Activated CD4-positive, CD25-positive, alpha-beta regulatory T cell (primary cell): ENCODE measurements at places on chromosomes 5 and 9.

DNA sequence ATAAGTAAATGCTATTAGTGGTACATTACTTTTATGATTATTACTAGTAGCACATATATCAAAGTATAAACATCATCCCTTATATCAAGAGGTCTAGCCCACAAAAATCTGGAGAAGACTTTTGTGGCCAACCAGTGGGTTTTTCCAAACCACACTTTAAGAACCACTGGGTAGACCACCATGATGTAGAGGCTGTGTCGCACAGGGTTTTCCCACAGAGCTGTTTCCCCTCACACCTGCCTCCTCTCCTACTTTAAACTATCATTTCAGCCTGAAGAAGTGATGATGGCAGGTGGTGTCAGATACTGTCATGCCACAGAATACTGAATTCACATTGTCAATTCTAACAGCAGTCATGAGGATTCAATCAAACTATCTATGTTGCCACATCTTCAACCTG is 109.2 kb downstream of the FBXW11 start:
- DNase-seq: no peak

GRCh38 chr9:108245331-108245730 is 610.5 kb downstream of the ACTL7B start:
- DNase-seq: no peak

GRCh38 chr9:18739641-18740318 is 265.8 kb downstream of the ADAMTSL1 start:
- no peak for DNase-seq

GRCh38 chr5:141431286-141431685 is 979 bp downstream of the PCDHGA12 start:
- DNase-seq: no peak

DNA sequence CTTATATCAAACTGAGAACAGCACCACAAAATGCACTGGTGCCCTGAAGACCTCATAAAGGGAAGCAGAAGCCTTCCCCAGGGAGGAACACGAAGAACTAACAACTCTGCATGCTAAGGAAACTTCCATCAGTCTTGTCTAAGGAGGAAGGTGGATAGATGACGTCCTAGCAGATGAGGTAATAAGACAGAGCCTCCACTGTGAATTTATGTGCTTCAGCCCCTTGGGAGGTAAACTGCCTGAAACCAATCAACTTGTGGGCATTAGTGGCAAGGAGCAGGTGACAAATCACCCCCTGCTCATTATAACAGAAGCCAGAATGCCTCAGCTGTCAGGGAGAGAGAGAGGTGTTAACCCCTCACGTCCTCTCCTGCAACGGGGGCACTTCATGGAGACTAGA is 48.9 kb upstream of the SPIN1 start:
- DNase-seq: no peak

- DNase-seq: no peak
Observed at GRCh38 chr5:140674629-140675028, 1.3 kb upstream of the DND1 start.

GRCh38 chr9:87445646-87446045 is 52.0 kb upstream of the DAPK1 start:
- no peak for DNase-seq

- DNase-seq: no peak
Observed at GRCh38 chr9:107933097-107933496, 443.5 kb upstream of the KLF4 start.

GRCh38 chr5:132661231-132662003 is 3.4 kb downstream of the IL13 start:
- DNase-seq: no peak

DNA sequence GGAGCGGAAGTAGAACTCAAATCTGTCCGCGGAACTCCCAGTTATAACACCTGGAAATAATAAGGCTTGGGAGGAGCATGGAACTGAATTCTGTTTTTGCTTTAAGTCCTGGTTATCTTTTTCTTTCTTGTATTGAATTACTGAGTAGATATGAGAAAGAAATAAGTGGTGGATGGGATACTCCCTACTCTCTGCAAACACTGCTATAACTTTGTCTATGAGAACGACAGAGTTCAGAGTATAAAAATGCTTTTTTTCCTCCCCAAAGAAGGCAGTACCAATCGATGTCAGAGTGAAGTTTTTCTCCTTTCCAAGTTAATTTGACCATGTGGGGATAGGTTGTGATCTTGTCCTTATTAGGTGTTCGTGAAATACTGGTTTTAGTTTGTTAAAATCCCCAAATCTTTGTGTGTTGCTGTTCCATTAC is 1.2 kb downstream of the RIC1 start:
- no peak for DNase-seq

DNA sequence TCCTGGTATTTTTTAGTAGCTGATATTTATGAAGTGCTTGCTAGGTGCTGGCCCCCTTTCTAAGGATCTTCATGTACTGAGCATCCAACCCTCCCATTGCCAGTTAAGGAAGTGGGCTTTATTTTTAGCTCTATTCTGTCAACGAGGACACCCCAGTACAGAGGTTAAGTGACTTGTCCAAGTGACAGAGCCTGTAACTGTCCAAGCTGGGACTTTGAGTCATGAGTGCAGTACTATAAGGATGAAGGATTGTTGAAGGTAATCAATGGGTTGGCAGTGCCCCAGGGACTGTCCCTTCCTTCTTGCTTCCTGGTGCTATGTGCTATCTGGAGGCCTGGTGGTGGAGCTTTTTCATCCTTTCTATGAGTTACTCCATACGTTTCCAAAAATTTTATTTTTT is 18.0 kb upstream of the FABP6 start:
- no peak for DNase-seq

- DNase-seq: no peak
Observed at GRCh38 chr5:138364576-138364975, 12.1 kb downstream of the KDM3B start.

DNA sequence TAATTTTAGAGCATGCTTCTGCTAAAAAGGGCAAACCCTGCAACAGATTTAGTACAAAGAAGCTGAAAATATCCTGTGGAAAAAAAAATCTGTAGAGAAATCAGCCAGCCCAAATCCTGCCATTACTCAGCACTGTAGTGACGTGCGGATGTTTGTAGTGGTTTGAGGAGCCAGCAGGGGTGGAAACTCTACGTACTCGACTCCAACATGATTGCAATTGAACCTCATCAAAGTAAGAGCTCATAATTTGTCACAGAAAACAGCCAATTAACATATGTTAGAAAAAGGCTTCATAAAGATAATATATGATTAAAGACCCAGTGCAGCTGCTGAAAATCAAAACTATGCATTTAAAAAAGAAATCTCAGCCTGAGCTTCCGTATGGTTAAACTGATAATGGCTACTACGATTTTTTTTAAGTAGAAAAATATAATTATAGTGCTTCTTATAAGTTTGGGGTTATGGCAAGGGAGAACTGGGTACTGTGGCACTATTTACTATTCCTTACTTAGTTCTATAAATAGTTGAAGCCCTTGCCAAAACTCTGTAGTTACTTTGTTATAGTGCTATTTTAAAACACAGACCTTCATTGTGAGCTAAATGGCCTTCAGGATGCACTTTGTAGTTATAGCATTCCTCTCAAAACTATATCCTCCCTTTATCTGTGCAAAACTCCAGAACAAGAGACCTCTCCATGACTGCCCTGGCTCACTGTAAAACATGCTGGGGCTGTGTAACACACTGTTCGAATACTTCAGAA is 49.4 kb downstream of the MEF2C start:
- no peak for DNase-seq

DNA sequence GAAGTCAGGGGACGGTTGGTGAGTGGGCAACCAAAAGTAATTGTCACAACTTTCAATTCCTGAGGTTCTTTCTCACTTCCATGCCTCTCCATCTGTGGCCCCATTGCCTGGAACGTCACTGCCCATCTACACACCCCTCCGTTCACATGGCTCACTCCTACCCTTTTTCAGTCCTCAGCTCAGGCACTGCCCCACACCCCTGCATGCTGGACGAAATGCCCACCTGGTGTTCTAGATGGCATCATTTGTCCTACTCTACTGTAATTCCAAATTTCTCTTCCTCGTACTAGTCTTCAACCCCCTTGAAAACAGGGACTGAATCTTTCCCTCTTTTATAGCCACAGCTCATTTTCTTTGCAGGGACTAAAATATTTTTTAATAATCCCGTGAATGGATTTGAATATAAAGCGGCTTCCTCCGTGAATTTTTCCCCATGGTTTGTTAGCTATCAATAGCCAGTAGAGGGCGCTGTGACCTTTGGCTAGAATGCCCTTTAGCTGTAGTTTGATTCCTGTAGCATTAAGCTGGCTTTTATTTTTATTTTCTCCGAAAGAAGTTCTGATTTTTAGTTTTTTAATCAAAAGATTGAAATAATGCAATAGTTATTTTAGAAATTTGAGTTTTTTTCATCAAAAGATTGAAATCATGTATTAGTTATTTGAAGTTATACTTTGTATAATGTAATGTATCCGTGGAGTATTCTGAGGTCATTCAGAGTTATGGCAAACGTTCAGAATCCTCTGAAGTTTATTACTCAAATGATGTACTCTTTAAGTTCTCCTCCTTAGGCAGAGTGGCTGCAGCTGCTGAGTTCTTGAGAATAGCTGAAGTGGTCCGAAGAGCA is 232.1 kb downstream of the SH3GL2 start:
- no peak for DNase-seq

- DNase-seq: no peak
Observed at GRCh38 chr9:77751341-77752091, 103.4 kb upstream of the GNA14 start.
